ENCODE measurements at places on chromosomes 7 and 10.

- DNase-seq, result no peak
Observed at GRCh38 chr10:5987747-5988146, 10.4 kb upstream of the IL15RA start.

- DNase-seq, result no peak
Observed at GRCh38 chr7:73449422-73449821, 15.8 kb downstream of the FZD9 start.

DNA sequence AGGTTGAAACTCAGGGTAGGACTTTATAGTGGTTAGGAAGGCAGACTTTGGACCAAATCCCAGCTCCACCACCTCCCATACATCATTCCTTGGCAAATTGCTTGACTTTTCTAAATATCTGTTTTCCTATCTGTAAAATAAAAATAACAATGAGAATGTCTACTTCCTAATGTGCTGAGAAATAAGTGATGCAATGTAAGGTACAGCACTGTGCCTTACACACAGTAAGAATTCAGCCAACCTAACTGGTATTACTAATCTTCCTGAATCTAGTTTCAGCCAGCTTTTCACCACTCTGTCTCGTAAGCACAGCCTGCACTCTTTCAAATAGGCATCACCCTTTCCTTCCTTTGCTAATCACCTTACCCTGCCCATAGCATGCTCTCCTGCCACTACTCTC lies 9.7 kb downstream of the PRLHR start:
- DNase-seq, result peak; percentile 50

GRCh38 chr10:61992059-61992460 lies 90.6 kb downstream of the ARID5B start:
- peak; percentile 79 for DNase-seq

GRCh38 chr7:93238748-93239147 lies 6.6 kb downstream of the VPS50 start:
- DNase-seq, result no peak
